ENCODE measurements at places on chromosomes 3 and 15.

GRCh38 chr15:100008258-100008657, 275.0 kb upstream of the LYSMD4 start:
- no peak for DNase-seq

DNA sequence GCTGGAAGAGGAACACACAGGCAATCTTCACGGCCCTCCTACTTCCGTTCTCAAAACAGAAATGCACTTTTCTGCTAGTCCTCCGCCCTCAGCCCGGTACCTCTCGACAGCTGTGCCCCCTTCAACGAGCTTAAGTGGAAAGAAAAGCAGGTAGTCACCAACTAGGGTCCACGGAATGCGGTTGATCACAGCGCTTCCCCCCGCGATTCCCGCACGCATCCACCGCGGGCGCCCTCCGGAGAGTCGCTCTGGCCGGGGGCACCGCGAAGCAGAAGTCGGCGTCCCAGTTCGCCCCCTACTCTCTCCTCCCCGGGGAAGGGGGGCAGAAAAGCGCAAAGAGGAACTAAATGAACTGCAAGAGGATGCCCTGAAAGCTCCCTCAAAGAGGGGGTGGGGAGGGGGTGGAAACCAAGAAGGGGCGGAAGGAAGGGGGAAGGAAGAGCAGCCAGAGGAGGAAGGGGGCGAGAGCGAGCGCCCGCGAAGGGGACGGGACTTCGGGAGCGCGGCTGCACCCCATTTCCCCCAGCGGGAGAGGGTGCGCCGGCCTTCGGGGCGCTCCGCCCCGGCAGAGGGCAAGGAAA, 738 bp downstream of the ACAP2 start:
- no peak for DNase-seq

- peak; percentile 18 for DNase-seq
Measured at GRCh38 chr3:132660811-132661070, 612 bp downstream of the UBA5 start.

GRCh38 chr3:9855594-9855993, 11.8 kb upstream of the RPUSD3 start:
- DNase-seq = no peak

GRCh38 chr3:79380581-79380980, 387.2 kb downstream of the ROBO1 start:
- no peak for DNase-seq
